ENCODE measurements at places on chromosomes 7 and 10.

GRCh38 chr10:78436706-78437406, 403.2 kb downstream of the RPS24 start:
- no peak for DNase-seq

GRCh38 chr10:48496831-48497779, 107.8 kb downstream of the ARHGAP22 start:
- DNase-seq: peak; percentile 12

GRCh38 chr7:149430192-149430591, 30.7 kb downstream of the ZNF777 start:
- DNase-seq: no peak

DNA sequence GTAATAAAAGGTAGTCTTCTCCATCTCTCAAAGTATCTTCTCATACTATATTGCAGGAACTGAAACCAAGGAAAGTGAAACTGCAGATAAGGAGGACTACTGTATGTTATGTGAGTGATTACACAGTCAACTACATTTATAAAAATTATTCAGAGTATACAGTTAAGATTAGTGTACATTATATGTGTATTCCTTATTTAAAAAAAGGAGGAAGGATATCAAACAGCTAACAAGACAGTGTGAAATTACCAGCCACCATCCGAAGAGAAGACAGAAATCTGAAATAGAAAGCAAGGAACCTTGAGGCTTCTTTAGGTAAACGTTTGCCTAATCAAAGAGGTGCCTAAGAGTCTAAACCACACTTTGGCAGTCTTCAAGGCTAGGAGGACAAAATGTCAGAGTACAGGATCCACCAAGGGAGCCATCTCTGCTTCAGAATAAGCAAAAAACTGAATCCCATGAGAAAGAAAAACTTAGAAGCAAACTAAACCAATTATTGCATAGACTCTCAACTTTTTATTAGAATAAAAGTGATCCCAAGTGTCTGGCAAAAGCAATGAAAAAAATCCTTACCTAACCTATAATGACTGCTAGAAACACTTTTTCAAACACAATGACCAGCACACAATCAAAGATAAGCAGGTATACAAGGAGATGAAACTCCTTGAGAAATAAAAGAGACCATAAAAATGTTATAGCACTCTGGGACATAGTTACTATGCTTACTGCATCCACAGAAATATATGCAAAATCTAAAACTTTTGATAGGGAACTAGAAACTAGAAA, 6.4 kb downstream of the USP6NL start:
- no peak for DNase-seq

DNA sequence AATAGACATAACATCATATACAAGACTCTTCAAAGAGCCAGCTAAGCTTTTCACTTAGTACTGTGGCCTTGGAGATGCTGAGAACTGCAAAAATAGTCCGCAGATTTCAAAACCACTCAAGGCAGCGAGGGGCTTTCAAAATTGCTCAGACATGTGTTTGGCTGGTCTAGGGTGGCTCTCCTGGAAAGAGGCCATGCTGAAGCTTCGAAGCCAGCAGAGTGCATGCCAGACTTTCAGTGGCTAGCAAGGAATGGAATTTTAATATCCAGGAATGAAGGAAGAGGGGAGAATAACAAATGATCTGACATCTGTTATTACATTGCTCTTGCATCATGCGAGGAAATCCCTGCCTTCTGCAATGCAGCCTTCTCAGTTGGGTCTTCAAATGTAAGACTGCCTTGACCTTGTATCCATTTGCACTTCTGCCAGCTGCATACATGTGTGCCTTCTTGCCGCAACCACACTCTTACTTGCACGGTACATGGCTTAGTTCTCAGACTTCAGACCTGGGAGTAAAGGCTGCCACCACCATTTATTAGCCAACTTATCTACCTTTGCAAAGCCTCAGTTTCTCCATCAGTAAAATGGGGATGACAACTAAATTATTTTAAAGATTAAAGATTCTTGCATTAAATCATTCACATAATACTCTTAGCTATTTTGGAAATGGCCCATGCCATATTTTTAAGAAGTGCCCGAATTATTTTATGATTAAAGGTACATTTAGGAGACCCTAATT, 55.9 kb downstream of the ITIH5 start:
- DNase-seq: no peak

GRCh38 chr10:126930131-126930882, 25.1 kb downstream of the DOCK1 start:
- DNase-seq: no peak

GRCh38 chr10:46787321-46787615, 124.0 kb upstream of the PTPN20 start:
- DNase-seq: peak; percentile 58

GRCh38 chr7:132395361-132395760, 180.9 kb downstream of the PLXNA4 start:
- DNase-seq: peak; percentile 53

DNA sequence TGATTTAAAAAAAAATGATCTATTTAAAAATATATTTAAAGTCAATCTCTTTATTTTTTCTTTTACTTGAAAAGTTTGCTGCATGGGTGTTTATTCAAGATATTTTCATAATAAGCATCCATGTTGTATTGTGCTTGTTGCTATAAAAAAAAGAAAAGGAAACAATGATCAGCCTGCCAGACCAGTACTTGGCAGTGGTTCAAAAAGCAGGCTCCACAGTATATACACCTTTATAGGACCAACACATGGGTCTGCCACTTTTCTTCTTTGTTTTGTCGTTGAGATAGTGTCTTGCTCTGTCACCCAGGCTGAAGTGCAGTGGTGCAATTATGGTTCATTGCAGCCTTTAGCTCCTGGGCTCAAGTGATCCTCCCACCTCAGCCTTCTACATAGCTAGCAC, 228.0 kb downstream of the TWIST1 start:
- DNase-seq: no peak

GRCh38 chr7:31299336-31299735, 41.2 kb downstream of the NEUROD6 start:
- no peak for DNase-seq

GRCh38 chr7:32263611-32264010, 193.4 kb upstream of the PDE1C start:
- DNase-seq: no peak

GRCh38 chr10:126595160-126595559, 75.3 kb downstream of the C10orf90 start:
- DNase-seq: no peak

DNA sequence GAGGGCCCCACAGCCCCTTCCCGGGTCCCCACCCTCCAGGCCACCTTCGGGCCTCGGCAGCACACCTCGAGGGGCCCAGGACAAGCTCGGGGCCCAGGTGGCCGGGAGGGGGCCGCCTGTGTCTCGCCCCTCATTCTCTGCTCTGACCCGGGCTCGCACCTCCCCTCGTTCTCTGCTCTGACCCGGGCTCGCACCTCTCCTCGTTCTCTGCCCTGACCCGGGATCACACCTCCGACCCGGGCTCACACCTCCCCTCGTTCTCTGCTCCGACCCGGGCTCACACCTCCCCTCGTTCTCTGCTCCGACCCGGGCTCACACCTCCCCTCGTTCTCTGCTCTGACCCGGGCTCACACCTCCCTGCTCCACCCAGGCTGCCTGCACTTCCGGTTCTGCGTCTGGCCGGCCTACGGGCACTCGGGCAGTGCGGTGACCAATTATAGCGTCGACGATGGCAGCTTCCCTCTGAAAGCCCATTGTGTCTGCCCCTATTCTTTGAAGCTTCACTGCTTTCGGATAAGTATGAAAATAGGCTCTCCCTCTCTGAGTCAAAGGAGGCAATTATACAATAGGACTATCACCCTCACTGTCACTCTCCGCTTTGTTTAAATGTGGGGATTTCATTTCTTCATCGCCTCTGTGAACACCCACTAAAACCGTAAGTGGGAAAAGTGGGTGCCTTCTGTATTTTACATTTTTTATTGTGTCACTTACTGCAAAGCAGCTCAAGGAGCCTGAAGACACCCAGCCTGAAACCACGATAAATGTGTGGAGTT, 457.4 kb downstream of the DNAJB6 start:
- no peak for DNase-seq

GRCh38 chr7:139479620-139480019, 3.9 kb downstream of the KLRG2 start:
- DNase-seq: no peak

DNA sequence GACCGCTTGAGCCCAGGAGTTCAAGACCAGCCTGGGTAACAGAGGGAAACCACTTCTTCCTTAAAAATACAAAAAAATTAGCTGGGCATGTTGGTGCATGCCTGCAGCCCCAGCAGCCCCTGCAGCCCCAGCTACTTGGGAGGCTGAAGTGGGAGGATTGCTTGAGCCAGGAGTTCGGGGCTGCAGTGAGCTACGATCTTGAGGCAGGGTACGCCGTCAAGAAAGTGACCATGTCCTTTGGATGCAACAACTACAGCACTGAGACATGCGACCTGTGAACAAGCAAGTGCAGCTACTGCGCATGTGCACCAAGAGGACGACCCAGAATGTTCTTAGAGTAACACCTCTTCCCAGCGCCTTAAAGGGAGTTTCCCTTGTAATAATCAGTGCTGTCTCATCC, 66.6 kb upstream of the ZNF479 start:
- DNase-seq: no peak

- no peak for DNase-seq
Measured at GRCh38 chr10:68086011-68086410, 10.9 kb upstream of the HERC4 start.

GRCh38 chr7:77797734-77798393, 370 bp downstream of the TMEM60 start:
- no peak for DNase-seq

GRCh38 chr7:85230623-85231022, 43.8 kb upstream of the SEMA3D start:
- no peak for DNase-seq

DNA sequence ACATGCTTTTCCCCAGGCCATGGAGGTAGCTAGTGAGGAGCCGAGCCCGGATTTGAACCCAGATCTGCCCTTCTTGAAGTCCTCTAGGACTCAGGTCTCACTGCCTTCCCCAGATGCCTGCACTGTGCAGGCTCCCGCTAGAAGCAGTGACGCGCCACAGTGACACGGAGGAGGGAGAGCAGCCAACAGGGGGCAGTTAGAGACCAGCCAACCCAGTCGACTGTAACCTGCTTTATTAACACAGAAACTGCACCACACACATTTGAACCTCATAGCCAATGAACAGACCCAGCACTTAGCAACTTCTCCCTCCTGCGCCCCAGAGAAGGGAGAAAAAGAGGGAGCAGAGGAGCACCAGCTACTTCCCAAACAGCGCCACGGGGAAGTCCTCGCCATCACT, 27.4 kb downstream of the PILRA start:
- no peak for DNase-seq

- no peak for DNase-seq
Measured at GRCh38 chr7:29231671-29232232, 37.2 kb downstream of the CHN2 start.

- DNase-seq: peak; percentile 76
Measured at GRCh38 chr7:155380221-155380861, 77.6 kb upstream of the EN2 start.

- DNase-seq: no peak
Measured at GRCh38 chr7:70092314-70093204, 494.3 kb downstream of the AUTS2 start.

DNA sequence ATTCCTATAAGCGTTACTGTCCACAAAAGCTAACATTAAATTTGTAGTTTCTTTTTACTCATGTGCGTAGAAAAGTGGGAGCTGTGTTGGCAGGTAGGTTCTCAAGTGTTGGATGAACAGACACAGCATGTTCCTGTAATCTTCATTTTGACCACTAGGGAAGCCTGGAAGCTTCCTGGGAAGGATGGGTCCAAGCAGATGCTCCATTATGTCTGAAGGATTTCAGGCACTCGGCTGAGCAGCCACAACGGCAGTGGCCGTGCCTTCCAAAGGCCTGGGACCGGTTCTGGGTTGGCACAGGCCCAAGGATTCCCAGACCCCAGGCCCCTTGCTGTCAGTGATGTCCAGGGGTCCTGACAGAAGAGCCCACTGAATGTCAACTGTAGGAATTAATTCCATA, 386.3 kb downstream of the TNS3 start:
- no peak for DNase-seq

DNA sequence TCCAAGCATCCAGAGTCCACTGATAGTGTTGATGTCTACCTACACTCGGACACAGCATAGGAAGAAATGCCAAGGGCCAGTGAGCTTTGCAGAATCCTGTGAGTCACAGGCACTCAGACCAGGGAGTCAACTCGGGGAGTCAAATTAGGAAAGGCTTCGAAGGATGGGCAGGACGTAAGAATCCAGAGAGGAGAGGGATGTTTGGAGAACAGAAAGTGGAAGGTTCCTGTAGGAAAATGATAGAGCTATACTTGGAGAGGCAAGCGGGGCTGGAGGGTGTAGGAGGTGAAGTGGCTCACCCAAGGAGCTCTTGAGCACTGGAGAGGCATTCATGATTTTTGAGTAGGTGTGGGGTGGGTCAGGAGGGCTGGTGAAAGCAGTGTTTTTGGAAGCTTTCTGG, 3.0 kb downstream of the ZYX start:
- DNase-seq: no peak

GRCh38 chr10:69631566-69631965, 1.5 kb downstream of the FAM241B start:
- no peak for DNase-seq

DNA sequence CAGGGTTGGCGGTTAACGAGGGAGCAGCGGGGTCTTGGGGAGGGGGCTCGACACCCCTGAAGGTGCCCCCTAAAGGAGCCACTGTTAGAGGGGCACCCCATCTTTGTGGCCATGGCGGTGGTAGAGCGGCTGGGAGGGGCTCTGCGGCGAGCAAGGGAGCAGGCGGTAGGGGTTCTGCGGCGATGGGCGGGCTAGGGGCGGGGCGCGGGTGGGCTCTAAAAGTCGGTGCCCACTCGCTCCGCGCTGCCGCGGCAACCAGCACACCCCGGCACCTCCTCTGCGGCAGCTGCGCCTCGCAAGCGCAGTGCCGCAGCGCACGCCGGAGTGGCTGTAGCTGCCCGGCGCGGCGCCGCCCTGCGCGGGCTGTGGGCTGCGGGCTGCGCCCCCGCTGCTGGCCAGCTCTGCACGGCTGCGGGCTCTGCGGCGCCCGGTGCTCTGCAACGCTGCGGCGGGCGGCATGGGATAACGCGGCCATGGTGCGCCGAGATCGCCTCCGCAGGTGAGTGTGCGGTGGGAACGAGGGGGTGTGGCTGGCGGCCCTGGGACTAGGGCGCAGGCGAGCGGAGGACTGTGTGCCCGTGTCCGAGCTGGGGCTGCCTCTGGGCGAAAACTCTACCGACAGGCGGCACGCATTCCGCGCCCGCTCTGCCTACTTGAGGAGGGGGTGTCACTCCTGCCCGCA, at the start of gene MEST:
MEST (plus strand) TSS at position 245 of the 682 bp plus-strand sequence; CDS start at position 474, 229 bp downstream.
- DNase-seq: no peak

DNA sequence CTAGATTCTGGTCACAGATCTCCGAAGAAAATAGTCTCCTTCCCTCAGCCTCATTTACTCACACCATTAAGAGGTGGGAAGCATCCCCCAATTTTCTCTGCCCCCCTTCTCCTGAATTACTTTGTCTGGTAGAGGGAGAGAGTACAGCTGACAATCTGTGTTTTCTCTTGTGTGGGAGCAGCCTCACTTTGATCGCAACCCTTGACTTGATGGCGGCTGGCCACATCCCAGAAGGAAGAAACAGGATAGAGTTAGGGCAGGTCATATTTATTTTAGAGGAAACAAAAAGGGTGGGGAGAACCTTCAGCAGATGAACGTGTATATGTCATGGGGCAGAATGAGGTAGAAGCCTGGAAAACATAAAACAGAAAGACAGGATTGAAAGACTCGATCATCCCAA, 82.4 kb upstream of the FAM171A1 start:
- no peak for DNase-seq

All from left lobe of liver (tissue), 2 donors.